ENCODE measurements at places on chromosomes 5 and 9. TPM values are rescaled to one million over a fixed set of nuclear protein-coding genes. Genes with fewer than 3 reads are reported as not detected.

NTNG2 gene
- 0.20 TPM for total RNA-seq

RLN2 gene
- total RNA-seq, result not detected

HCN1 gene
- total RNA-seq, result 0.64 TPM

SPOCK1 gene
- total RNA-seq, result 7.7 TPM

SV2C gene
- under 0.01 TPM for total RNA-seq

PCDHB5 gene
- total RNA-seq, result 7.0 TPM

SELENOP gene
- total RNA-seq, result 6,524 TPM

TEK gene
- total RNA-seq, result 5.6 TPM

SURF6 gene
- total RNA-seq, result 20.2 TPM

LCN9 gene
- 2.6 TPM for total RNA-seq

ADRB2 gene
- 0.63 TPM for total RNA-seq

OSMR gene
- total RNA-seq, result 17.6 TPM

SLIT3 gene
- 43.8 TPM for total RNA-seq

CXCL14 gene
- 52.5 TPM for total RNA-seq

FBP1 gene
- total RNA-seq, result 24.0 TPM

OTP gene
- total RNA-seq, result not detected

NRG2 gene
- total RNA-seq, result 1.4 TPM

NCBP1 gene
- total RNA-seq, result 33.0 TPM

KCNN2 gene
- total RNA-seq, result 3.9 TPM

CCL27 gene
- total RNA-seq, result not detected

CCDC171 gene
- total RNA-seq, result 3.3 TPM

KCNIP1 gene
- 1.5 TPM for total RNA-seq

QRFP gene
- total RNA-seq, result not detected

KLF4 gene
- total RNA-seq, result 66.8 TPM

SLC34A3 gene
- 1.8 TPM for total RNA-seq

PCDHB6 gene
- total RNA-seq, result 1.1 TPM

COL27A1 gene
- total RNA-seq, result 47.0 TPM

CCL28 gene
- 0.52 TPM for total RNA-seq

LVRN gene
- 0.43 TPM for total RNA-seq

PCDHA9 gene
- total RNA-seq, result 2.5 TPM

HBEGF gene
- 8.3 TPM for total RNA-seq

RAD1 gene
- 18.5 TPM for total RNA-seq

MARVELD2 gene
- total RNA-seq, result 43.5 TPM

KCNT1 gene
- total RNA-seq, result 0.40 TPM
